Activated CD8-positive, alpha-beta memory T cell treated with anti-CD3 and anti-CD28 coated beads for 48 hours (primary cell): ENCODE measurements at places on chromosomes 12 and 14.

DNA sequence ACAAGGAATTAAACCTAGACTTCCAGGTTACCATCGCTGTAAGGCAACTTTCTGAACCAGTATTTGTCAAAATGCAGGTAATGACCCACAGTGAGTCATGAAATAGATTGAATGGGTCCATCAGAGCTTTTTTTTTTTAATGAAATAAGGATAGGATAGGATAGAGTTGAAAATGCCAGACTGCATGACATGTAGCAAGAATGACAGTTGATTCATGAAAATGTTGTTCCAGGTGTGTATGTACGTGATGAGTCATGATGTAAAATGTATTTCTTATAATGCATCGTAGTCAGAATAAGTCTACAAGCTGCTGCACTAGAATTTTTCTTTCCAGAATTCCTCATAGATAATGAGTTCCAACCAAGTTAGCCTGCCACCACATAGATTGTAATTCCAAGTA is 184.4 kb upstream of the BCL2L14 start:
- no peak for DNase-seq

DNA sequence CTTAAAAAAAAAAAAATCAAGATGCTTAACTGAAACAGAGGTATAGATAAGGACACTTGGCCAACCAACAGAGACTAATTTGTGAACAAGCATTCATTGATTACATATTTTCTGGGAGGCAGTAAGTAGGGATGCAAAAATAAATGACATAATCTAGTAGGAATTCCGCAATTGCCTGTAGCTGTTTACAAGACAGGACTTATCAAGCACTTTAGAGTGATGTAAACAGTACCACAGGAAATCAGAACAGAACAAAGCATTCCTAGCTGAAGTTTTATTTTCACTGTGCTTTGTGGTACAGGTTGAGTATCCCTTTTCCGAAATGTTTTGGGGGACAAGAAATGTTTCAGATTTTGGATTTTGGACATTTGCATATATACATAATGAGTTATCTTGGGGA is 68.2 kb upstream of the FGD4 start:
- DNase-seq: no peak

- no peak for DNase-seq
These were observed 136.1 kb upstream of the SLC38A2 start for GRCh38 chr12:46508651-46509050.

DNA sequence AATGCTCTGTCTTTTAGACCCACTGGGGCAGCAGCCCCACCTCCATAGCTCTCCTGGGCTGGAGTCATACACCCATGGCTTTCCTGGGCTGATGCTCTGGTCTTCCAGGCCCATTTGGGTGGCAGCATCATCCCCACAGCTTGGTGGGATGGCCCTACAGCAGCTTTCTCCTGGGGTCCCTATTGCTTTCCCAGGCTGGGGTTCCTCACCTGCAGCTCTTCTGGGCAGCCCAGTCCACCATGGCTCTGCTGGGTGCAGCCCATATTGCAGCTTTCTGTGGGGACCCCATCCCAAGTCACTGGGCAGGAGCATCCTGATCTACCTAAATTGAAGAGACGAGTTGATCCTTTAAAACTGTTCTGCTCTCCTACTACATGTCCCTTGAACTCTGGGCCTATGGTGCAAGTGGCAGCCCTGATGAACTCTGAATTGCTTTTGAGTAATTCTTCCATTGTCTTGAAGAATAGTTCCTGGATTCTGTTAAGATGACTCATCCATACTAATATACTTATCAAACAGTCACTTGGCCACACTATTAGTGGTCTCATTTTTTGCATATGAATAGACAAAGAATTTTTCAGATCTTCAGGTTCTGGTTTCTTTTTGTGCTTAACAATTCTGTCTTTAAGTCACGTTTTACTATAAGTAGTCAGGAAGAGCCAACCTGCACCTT is 390.1 kb downstream of the DPF3 start:
- DNase-seq: no peak

DNA sequence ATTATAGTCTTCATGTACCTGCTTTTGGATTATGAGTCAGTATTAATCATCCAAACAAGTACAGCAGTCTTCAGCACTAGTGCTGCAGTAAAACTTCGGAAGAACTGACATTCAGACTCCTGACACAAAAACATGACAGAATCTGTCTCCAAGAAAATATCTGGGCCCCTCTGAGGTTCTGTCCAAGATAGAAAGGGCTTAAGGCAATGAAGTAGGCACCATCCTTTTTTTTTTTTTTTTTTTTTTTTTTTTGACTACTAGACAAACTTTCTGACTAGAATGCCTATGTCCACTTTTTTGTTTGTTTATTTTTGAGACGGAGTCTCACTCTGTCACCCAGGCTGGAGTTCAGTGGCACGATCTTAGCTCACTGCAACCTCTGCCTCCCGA is 112.5 kb downstream of the MED13L start:
- no peak for DNase-seq

DNA sequence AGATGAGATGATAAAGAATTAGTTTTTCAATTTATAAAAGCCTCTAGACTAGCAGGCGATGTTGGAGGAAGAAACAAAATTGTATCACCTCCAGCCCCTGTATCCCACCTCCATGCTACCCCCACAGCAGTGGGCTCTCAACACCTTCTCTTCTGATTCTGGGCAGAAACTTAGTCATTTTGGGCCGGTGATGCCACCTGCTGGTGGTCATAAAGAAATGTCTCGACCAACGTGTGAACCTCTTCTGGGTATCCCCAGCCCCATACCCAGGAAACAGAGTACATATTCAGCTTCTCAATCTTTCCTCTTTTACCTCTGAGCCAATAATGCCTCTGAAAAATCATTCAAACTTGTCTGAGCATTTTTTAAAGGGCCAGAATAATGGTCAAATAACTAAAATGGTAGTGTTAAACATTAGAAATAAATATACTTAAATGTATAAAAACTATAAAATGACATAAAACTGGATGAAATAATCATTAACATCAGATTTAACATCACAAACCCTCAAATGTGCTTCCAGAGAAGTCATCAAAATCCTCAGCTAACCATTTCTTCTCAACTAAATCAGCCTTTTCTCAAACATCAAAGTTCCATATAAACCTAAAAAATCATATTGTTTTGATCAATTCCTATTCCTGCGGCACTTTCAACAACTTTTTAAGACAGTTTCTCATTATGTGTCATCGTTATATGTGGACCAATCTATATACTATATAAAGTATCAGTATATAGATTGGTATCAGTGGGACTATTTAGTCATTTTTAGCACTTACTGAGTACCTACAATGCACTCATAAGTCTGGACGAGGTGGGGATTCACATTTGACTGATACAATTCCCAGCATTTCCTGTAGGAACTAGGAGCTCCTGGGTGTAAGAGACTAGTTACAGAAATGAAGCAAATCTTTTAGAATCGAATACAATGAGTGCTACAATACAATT is 69.4 kb downstream of the ATXN2 start:
- DNase-seq: no peak

DNA sequence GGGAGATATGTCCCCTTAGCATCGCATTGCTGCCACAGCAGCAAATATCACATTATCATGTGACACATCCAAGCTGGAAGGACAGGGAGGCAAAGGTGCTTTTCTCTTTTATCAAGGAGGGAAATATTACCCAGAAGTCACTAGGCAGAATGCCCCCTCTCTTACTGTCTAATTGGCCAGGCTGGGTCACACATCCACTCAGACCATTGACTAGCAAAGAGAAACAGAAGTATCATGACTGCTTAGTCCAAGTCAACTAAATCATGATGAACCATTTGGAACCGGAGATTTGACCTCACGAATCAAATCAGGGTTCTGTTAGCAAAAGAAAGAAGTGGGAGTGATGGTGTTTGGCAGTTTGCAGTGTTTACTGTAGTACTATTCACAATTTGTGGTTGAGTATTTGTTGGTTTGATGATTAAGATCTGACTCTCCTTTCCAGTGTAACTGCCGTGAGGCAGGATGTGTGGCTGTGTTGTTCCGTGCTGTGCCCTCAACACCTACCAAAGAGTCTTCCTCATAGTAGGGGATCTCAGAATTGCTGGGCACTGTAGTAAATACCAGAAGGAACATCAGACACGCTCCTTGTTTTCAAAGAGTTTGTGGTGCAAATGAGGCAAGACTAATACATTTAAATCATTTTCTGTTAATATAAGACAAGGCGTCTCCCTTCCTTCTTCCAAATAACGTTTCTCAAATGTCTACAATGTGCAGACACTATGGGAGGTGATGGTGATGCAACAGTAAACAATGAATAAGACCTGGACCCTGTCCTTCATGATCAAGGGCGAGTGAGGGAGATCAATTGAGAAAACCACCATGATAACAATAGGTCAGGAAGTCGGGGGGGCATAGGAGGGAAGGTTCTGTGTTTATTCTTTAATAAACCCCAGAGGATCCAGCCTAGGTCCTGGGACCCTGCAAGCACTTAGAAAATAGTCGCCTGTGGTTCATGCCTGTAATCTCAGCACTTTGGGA is 194.4 kb upstream of the CRY1 start:
- DNase-seq: no peak

DNA sequence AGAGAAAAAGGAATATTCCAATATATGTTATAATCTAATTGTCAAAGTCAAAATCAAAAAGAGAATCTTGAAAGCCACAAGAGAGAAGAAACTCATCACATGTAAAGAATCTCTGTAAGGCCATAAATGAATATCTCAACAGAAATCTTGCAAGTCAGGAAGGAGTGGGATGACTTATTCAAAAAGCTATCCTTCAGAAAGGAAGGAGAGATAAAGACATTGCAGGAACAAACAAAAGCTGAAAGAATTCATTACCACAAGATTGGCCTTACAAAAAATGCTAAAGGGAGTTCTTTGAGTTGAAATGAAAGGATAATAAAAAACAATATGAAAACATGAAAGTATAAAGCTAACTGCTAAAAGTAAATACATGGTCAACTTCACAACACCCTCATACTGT is 286.8 kb downstream of the LRIG3 start:
- DNase-seq: no peak

- no peak for DNase-seq
These were observed 103.3 kb upstream of the CCDC175 start for GRCh38 chr14:59679872-59680271.

GRCh38 chr14:71592361-71592760 is 339.9 kb upstream of the RGS6 start:
- no peak for DNase-seq

DNA sequence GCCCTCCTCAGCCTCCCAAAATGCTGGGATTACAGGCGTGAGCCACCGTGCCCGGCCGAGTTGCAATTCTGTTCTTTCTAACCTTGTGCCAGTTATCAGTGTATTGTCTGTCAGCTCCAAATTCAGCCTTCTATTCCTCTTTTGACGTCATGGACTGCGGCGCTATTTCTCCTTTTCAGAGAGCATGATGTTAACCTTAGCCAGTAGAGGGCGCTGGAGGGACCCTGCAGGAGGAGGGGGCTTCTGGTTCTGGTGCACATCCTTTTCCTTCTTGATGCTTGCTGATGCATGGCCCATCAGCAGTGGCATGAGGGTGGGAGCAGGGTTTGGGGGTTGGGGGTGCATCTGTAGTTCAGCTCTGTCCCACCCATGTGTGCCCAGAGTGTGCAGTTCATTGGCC is 179.3 kb upstream of the RMST start:
- no peak for DNase-seq

- no peak for DNase-seq
These were observed 32.2 kb downstream of the SYNE3 start for GRCh38 chr14:95484296-95484695.
